ENCODE measurements at places on chromosomes 16 and 17. TPM values are rescaled to one million over a fixed set of nuclear protein-coding genes. Genes with fewer than 3 reads are reported as not detected.

Gene SOX15
- total RNA-seq: 0.38 TPM

Gene LAT
- total RNA-seq: 333 TPM

Gene NTN1
- not detected for total RNA-seq

Gene G6PC1
- not detected for total RNA-seq

Gene FBXW10
- total RNA-seq: not detected

Gene CRLF3
- 87.0 TPM for total RNA-seq

Gene BEAN1
- not detected for total RNA-seq

Gene PIGL
- 33.0 TPM for total RNA-seq

Gene GCGR
- not detected for total RNA-seq

Gene IRX5
- 0.25 TPM for total RNA-seq

Gene HBZ
- total RNA-seq: not detected

Gene MT1F
- 23.7 TPM for total RNA-seq

Gene PFN1
- 2,036 TPM for total RNA-seq

Gene TMEM114
- total RNA-seq: not detected

Gene TNP2
- not detected for total RNA-seq

Gene SENP3
- 42.1 TPM for total RNA-seq

Gene SSH2
- 80.5 TPM for total RNA-seq

Gene SLFN13
- total RNA-seq: 66.9 TPM

Gene KIF2B
- not detected for total RNA-seq

Gene LPO
- not detected for total RNA-seq

Gene TBC1D3E
- total RNA-seq: not detected

Gene SOX9
- not detected for total RNA-seq

Gene ITGAL
- total RNA-seq: 559 TPM

Gene IRF8
- total RNA-seq: 10.8 TPM

Gene EPOP
- total RNA-seq: 8.9 TPM

Gene PALB2
- total RNA-seq: 18.7 TPM

Gene ASB16
- 0.23 TPM for total RNA-seq

Gene PFAS
- 59.6 TPM for total RNA-seq
